ENCODE measurements at places on chromosomes 5 and 9.
A peak's percentile ranks its signal among the peaks of the same experiment; 100 is the strongest.

DNA sequence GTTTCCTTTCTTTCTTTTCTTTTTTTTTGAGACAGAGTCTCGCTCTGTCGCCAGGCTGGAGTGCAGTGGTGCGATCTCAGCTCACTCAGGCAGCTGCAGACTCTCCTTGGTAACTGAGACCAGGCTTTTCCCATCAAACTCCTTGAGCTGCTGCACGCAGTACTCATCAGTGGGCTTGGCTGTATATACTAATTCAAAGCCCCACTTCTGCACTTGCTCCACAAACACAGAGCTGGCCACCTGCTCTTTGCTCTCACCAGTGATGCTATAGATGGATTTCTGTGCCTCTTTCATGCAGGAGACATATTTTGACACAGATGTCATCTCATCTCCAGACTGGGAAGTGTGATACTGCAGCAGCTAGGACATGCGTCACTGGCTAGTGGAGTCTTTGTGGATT lies 252.7 kb downstream of the AP3B1 start:
- no peak for DNase-seq

GRCh38 chr9:38380872-38381534 lies 11.5 kb upstream of the ALDH1B1 start:
- no peak for DNase-seq

GRCh38 chr5:157976429-157976828 lies 117.5 kb upstream of the CLINT1 start:
- no peak for DNase-seq

DNA sequence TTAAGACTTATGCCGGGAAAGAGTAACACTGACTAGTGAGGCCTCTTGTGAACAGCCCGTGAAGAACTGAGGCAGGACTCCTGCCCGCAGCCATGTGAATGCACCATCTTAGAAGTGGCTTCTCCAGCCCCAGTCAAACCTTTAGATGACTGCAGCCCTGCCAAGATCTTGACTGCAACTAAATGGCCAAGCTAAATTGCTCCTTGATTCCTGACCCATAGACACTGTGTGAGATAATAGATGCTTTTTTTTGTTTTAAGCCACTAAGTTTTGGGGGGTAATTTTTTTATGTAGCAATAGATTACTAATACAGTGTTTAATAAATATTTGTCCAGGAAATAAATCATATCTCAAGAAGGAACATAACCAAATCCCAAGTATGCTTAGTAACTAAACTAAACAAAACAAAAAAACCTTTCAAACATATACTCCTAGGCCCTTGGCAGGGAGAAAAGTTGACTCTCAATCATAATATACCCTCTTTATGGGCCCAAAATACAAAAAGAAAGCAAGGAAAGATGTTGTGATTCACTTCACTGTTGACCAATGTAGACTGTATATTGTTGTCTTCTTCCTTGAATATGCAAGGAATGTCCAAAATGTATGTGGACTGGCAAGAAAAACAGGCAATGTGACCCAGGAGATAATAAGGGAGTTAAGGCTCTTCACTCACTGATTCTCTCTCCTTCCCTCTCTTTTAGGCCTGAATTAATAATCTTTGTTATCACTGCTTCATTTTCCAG lies 79.7 kb upstream of the ZNF366 start:
- no peak for DNase-seq

DNA sequence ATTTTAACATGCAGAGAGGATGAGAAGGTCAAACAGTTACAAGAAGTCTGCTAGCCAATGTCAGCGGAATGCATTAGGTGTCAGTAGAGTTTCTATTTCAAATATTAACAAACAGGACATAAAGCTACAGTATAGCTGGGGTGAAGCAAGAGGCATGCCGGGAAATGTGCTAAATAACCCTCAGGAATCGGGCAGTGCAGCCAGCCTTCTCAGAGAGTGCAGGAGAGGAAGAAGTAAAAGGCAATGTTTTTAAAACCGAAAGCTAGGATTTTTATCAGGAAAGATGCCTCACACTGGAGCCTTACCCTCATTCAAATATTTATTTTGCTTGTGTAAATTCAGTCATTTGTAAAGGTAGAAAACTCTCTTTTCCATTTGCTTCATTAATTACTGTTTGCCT lies 59.1 kb upstream of the SH3GL2 start:
- no peak for DNase-seq

- no peak for DNase-seq
Measured at GRCh38 chr9:83698976-83699585, 8.7 kb downstream of the UBQLN1 start.

GRCh38 chr5:100779669-100780375 lies 123.3 kb downstream of the ST8SIA4 start:
- DNase-seq = no peak

GRCh38 chr9:17453751-17454150 lies 125.1 kb upstream of the SH3GL2 start:
- no peak for DNase-seq

- no peak for DNase-seq
Measured at GRCh38 chr9:129338724-129339430, 160.8 kb upstream of the IER5L start.

DNA sequence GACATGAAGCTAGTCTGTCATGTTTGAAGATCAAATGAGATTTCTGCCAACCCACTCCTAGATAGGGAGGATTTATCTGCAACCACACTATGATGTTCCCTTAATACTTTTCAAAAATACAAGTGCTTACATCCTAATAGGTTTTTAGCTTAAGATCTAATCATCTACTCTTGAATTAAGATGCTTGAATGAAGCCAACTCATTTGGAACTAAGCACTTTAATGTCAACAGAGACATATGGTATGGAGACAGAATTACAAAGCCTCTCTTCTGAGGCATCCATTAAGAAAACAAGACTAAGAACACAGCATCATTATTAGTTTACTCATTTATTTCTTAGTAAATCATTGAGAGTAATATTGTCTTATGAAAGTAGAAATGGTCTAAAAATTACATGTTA lies 139.3 kb upstream of the NFIB start:
- no peak for DNase-seq

DNA sequence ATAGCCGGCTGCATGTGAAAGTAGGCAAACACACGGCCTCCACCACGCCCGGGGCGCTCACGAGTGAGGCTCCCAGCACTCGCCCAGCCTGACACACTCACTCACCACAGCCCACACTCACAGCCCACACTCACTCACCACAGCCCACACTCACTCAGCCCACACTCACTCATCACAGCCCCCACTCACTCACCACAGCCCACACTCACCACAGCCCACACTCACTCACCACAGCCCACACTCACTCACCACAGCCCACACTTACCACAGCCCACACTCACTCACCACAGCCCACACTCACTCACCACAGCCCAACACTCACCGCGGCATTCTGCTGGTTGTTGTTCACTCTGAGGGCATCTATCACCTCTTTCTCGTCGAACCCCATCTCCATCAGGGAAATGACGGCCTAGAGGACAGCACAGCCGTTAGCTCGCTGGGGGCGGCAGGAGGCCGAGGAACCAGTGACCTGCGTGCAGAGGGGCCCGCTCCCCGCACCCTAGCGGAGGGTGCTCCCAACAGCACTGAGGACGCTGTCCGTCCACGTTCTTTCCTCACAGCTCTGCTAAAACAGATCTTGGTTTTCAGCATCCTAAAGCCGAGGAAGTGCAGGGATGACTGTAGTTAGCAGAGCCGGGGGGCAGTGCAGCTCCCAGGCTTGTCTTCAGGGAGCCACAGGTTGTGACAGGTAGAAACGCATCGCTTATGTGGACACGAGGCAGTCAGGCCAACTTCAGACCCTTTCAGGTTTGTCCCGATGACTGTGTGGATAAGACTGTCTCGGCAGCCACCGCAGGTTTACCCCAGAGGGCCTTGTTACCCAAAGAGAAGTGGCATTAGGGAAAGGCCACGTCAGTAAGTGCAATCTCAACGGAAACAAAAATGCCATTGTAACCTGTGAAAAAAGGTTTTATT lies 21.6 kb downstream of the UBAC1 start:
- DNase-seq = no peak

DNA sequence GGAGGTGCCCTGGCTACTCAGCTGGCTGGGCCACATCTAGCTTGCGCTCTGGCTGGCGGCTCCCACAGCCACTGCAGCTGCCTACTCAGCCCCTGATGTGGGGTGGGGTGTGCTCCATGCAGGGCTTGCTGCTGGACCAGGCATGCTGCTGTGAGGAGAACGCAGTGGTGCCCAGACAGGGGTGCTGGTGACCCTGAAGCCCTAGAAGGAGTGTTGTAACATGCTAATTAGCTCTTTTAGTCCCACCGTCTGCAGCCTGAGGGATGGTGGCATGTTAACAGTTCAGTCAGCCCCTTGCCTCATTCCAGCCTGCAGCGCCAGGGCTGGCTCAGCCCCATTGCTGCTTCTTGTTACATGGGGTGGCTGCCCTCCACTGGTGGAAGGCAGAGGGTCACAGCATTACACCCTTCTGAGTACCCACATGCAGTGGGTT lies 642.3 kb downstream of the DMRTA1 start:
- no peak for DNase-seq

- DNase-seq = peak; percentile 85
Measured at GRCh38 chr9:133419005-133419404, 1.2 kb upstream of the REXO4 start.

DNA sequence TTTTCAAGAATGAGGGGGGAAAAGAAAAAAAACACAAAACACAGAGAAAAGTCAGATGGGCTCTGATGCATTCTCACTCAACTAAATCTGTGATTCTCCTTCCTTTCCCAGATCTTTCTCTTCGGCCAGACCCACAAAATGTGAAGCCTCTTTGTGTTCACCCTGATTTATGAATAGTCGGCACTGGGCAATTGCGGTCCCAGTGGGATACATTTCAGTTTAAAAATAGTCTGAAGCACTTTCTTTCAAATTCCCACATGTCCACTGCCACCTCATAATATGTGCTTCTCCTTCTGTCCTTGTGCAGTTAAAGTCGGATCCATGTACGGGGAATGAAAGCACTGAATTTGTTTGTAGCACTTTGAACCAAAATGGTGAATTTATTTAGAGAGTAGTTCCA lies 995.4 kb upstream of the WWC1 start:
- no peak for DNase-seq

DNA sequence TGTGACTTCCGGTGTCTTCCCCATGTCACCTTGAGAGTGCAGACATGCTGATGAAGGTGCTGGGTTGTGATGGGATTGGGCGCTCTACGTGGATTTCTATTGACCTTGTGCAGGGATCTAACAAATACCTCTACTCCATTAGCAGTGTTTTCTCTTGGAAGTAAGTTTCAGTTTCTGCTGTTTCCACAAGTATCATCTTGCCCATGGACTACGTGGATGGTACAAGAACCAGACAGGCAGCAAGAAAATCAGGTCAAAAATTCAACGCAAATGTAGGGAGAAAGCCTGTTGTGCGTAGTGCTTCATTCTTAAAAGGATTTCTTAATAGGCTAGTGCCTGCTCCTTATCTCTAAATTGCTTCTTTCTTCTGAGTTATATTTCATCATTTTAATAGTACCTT lies 60.8 kb downstream of the AOPEP start:
- no peak for DNase-seq

DNA sequence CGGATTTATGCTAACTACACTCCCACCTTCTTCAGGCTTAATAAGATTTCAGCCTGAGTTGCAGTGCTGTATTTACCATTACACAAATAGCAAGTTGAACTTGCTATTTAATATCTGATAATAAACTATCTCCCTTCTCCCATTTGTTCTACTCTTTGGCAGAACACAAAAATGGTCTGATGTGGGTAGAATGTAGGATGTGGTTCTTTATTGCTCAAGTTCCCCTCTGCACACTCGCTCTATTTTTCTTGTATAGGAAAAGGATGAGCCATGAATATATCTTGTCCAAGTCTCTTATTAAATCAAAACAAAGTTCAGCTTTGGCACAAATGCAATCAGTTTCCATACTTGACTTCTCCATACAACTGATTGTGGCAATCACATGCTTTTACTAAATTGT lies 37.2 kb upstream of the KIF2A start:
- no peak for DNase-seq

- peak; percentile 62 for DNase-seq
Measured at GRCh38 chr9:34540827-34541226, 18.0 kb upstream of the ENHO start.

DNA sequence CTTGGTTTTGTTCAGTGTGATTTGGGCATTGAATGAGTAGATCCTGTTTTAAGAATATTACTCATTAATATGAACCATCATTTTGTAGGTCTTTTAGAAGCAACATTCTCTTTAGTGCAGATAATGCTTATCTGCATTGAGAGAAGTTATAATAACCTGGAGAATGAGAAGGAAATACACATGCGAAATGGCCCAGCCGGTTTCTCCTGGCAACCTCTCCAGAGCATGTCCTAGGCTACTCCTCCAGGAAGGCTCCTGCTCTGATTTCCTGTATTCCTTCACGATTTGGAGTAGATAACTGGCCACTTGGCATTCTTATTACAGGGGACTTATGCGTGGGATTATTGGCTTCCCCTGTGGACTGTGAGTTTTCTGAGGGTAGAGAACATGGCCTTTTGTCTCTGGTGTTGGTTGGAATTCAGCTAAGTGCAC lies 12.6 kb downstream of the DAPK1 start:
- DNase-seq = no peak

DNA sequence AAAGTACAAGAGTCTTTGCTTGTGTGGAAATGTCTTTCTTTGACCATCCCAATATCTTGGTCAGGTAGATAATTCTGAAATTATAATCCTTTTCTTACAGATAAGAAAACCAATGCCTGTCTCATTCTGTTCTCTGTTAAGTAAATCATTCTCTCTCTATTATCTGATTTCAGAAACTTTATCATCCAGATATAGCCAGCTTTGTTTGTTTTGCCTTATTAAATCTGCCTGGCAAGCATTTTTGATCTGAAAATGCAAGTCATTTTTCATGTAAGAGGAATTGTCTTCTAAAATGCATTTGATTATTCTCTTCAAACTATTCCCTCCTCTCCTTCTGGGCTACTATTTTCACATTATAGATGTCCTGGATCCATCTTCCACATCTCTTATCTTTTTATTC lies 625.5 kb downstream of the CCDC171 start:
- no peak for DNase-seq

- no peak for DNase-seq
Measured at GRCh38 chr5:42943931-42944631, 96.0 kb downstream of the ANXA2R start.

DNA sequence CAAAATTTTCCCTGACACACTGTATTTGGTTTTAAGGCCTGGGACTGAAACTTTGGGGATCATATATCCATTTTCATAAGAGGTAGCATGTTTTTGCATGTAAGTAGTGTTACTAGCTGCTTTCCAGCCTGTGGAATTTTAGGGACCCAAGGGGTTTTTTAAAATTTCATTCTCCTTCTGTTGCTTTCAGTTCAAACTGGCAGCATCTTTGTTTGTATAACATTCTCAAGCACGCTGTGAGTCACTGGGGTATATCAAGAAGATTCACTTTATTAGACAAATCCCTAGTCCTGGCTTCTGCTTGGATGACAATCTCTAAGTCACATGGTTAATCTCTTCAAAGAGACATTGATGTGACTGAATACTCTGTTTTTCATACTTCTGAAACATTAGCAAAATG lies 479.0 kb downstream of the CYLC2 start:
- DNase-seq = no peak

DNA sequence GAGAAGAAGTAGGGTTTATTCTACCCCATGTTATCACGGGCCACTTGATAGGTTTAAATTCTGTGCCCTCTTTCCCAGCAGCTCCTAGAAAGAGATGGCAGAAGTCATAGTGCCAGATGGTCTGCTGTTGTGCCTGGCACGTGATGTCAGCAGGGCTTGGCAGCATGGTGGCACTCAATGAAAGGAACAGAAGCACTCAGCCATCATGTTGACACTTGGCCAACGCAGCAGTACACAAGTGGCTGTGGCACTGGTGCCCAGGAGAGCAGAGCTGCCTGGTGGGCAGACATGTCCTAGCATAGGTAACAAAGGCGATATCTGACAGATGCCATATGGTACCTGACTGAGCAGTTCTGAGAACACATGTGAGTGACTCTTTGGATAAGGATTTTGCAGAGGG lies 796.4 kb upstream of the ACO1 start:
- no peak for DNase-seq

Measured in RKO (cell line).